ENCODE measurements at places on chromosomes 12 and 14. TPM values are rescaled to one million over a fixed set of nuclear protein-coding genes. Genes with fewer than 3 reads are reported as not detected.

Gene PLEKHD1
- polyA plus RNA-seq = 0.01 TPM

Gene AMHR2
- 0.50 TPM for polyA plus RNA-seq

Gene ERBB3
- polyA plus RNA-seq = 358 TPM

Gene ZNF891
- polyA plus RNA-seq = 1.3 TPM

DNA sequence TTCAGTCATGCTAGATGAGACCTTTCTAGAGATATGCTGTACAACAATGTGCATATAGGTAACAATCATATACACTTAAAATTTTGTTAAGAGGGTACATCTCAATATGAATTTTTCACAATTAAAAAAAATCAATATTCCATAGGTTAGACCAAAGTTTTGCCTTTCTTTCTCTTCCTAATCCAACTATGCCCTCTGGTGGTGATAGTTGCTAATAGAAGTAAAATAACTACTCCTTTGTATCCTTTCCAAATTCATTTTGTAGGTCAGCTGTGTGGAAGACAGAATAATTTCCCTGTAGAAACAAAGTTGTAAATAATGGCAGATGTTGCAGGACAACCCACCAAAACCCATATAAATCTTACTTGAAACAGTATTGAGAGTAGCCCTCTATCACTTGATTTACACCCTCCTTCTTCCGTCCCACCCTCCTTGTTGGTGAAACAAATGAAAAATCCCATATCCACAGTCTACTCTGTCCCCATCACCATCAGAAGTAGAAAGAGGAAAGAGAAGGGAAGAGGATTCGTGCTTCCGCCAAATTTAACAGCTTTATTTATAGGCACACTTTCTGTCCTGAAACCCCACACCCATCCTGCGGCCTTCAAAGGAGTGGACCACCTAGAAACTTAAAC, 34.2 kb upstream of the KICS2 start:
- DNase-seq = peak; percentile 49
